ENCODE measurements at places on chromosomes 2 and 18. TPM values are rescaled to one million over a fixed set of nuclear protein-coding genes. Genes with fewer than 3 reads are reported as not detected.

DNA sequence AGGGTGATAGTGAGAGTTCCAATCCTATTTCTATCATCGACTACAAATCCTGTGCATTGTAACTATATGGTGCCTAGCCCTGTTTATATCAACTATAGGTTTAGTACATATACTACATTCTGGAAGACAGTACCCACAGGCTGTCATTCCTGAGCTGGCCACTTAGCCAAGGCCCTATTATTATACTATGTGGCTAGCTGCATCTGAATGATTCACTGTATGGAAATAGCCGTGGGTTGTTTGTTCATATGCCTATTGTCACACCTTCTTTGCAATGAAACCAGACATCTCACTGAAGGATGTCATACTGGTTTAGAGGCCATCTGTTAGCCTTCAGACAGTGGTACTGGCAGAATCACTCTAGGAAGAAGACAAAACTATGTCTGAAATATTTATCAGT, 62.3 kb upstream of the FSIP2 start:
- no peaks in the 10 kb centered on the region for H3K4me1 ChIP-seq
- DNase-seq: peak; percentile 2
- H3K36me3 ChIP-seq: no peaks in the 10 kb centered on the region
- no peak overlapping the region for H3K4me3 ChIP-seq
- H3K27me3 ChIP-seq: no peaks in the 10 kb centered on the region

DNA sequence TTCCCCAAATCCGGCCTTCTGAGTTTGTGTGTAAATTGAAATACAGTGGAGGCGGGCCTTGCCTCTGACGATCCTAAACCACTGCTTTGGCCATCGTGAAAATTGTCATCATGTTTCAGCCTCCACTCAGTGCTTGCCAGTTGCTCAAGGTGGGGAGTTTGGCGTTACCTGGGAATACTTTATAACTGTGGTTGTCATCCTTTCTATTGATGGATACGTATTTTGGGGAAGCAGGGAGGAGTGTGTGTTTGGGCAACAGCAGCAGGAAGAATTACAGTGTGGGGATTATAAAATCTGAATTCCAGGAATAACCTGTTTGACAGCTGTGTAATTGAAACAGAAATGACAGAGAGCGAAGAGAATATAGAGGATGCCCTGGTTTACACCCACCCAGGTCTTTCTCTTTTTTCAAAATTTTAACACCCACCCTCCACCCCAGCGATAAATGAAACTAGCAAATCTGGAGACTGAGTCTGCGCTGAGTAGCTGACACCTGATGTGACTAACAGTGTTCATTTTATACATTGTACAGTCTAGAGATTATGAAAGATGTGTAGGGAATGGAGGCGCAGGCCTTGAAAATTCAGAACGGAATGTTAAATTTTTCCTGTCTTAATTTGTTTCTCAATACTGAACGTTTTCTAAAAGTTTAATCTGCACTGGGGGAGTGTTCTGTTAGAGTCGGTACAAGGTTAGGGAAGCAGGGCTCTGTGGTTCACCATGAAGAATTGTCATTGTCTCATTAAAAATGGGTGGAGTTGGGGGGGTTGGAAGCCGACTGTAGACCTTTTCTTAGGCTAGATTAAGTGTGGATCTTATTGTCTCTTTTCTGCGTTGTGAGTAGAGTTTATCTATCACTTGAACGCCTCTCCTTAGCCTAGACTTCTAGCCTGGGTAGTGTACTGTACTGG, 1.6 kb downstream of the MAP4K4 start:
- H3K4me3 ChIP-seq: peak overlapping the region; percentile 96
- H3K4me1 ChIP-seq: peaks cover 25% of the 10 kb centered on the region
- no peaks in the 10 kb centered on the region for H3K27me3 ChIP-seq
- DNase-seq: peak; percentile 62
- H3K27ac ChIP-seq: peak overlapping the region; percentile 63

GRCh38 chr18:23230686-23231085, 95.4 kb downstream of the CABLES1 start:
- no peaks in the 10 kb centered on the region for H3K36me3 ChIP-seq
- peak; percentile 48 for DNase-seq
- H3K27ac ChIP-seq: peak overlapping the region; percentile 97
- H3K4me1 ChIP-seq: peaks cover 66% of the 10 kb centered on the region
- H3K27me3 ChIP-seq: no peaks in the 10 kb centered on the region

DNA sequence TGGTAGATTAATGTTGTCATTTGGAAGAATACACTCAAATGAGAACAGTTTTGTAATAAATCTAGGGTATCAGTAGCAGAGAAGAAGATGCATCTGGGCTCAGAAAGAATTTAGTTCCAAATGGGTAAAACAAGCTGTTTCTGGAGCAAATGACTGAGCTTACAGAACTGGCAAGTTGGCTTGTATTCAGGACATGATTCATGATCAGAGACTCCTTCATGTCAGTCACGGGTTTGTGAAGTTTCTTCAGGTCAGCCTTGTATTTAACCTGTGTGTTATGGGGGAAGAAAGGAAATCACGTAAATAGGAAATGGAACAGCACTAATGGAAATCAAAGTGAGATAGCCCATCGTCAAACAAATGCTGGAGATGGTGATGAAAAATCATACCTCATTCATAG, 109.1 kb downstream of the RIF1 start:
- no peaks in the 10 kb centered on the region for H3K4me1 ChIP-seq
- no peaks in the 10 kb centered on the region for H3K27me3 ChIP-seq
- H3K4me3 ChIP-seq: no peak overlapping the region
- H3K27ac ChIP-seq: no peak overlapping the region
- H3K36me3 ChIP-seq: no peaks in the 10 kb centered on the region

Gene CTAGE1
- total RNA-seq: 0.11 TPM

GRCh38 chr2:147500819-147501395, 343.9 kb upstream of the ACVR2A start:
- H3K4me3 ChIP-seq: no peak overlapping the region
- H3K27ac ChIP-seq: no peak overlapping the region
- H3K4me1 ChIP-seq: no peaks in the 10 kb centered on the region
- no peaks in the 10 kb centered on the region for H3K36me3 ChIP-seq
- 0 out of 2 replicates have a peak, but pooled peaks cover 2% of the 10 kb centered on the region for H3K27me3 ChIP-seq
- DNase-seq: no peak

Gene ATP8B1
- total RNA-seq: 43.4 TPM

Gene SCG2
- total RNA-seq: 0.25 TPM

Gene SMAD2
- 77.7 TPM for total RNA-seq

Gene GCA
- 1.6 TPM for total RNA-seq

Gene DUSP19
- 2.3 TPM for total RNA-seq

GRCh38 chr2:152054593-152054992, 44.3 kb downstream of the CACNB4 start:
- H3K27ac ChIP-seq: no peak overlapping the region
- H3K4me1 ChIP-seq: peaks cover 11% of the 10 kb centered on the region
- peaks cover 77% of the 10 kb centered on the region for H3K27me3 ChIP-seq
- no peaks in the 10 kb centered on the region for H3K36me3 ChIP-seq
- H3K4me3 ChIP-seq: no peak overlapping the region

GRCh38 chr18:9290156-9290555, 44.4 kb upstream of the TWSG1 start:
- no peaks in the 10 kb centered on the region for H3K27me3 ChIP-seq
- no peak overlapping the region for H3K27ac ChIP-seq
- H3K4me3 ChIP-seq: no peak overlapping the region
- no peak for DNase-seq

- H3K36me3 ChIP-seq: no peaks in the 10 kb centered on the region
- DNase-seq: no peak
- H3K4me1 ChIP-seq: no peaks in the 10 kb centered on the region
- no peak overlapping the region for H3K27ac ChIP-seq
- no peaks in the 10 kb centered on the region for H3K27me3 ChIP-seq
These were observed 280.5 kb downstream of the AGAP1 start for GRCh38 chr2:235774153-235774870.

DNA sequence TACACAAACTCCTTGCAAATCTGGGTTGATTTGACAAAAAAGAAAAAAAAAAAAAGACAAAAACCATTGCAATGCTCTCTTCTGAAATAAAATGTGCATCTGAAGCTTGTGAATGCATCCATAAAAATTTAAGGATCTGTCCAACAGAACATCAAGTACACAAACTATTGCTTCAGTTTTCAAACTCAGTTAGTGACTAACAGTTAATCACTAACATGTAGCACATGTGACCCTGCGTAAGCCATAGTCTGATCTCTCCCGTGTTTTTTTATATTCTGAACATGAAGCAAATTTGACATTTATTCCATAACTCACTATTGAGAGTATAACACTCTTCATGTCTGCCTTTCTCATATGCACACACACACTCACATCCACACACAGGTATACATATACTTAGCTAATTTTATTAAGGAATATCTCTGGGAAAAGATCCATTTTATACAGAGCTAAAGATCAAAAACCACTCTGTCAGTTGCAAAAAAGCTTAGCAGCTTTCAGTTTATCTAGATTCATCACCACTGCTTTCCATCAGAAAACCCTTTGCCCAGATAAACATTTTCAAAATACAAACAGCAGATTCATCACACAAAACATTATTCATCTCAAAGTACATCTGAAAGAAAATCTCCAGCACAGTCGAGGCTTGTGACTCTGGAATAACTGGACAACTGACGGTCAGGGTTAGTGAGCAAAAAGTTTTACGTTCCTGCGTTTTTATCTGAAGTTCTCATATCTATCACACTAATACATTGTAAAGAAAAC, 1000.4 kb upstream of the ACVR2A start:
- H3K27ac ChIP-seq: no peak overlapping the region
- no peaks in the 10 kb centered on the region for H3K4me1 ChIP-seq
- no peaks in the 10 kb centered on the region for H3K36me3 ChIP-seq
- peak; percentile 77 for DNase-seq
- no peaks in the 10 kb centered on the region for H3K27me3 ChIP-seq
- H3K4me3 ChIP-seq: no peak overlapping the region

Gene SERPINB7
- 18.6 TPM for total RNA-seq

Gene CYTIP
- total RNA-seq: not detected

Gene EEF1B2
- total RNA-seq: 365 TPM

GRCh38 chr2:172974762-172975161, 100.9 kb upstream of the MAP3K20 start:
- no peak overlapping the region for H3K4me3 ChIP-seq
- H3K4me1 ChIP-seq: no peaks in the 10 kb centered on the region
- H3K36me3 ChIP-seq: no peaks in the 10 kb centered on the region
- H3K27ac ChIP-seq: no peak overlapping the region
- DNase-seq: no peak

Gene CHST9
- total RNA-seq: not detected

DNA sequence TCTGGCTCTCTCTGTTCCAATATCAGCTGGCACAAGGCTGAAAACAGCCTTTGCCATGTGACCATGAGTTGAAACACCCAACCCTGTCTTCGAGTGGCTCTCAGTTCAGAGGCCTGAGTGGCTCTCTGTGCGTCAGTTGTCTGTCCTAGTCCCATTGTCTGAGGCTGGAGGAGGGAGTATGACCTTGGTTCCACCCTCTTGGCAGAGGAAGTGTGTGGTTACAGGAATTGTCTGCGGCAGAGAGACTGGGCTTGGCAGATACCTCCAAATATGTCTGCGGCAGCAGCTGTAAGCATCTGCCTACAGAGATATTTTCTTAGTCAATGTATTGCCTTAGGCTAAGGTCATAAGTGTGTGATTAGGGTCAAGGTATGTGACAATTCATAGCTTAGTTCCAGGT, 32.6 kb downstream of the CNGA3 start:
- DNase-seq: peak; percentile 60
- peaks cover 33% of the 10 kb centered on the region for H3K27me3 ChIP-seq
- no peaks in the 10 kb centered on the region for H3K36me3 ChIP-seq
- H3K27ac ChIP-seq: no peak overlapping the region
- H3K4me3 ChIP-seq: no peak overlapping the region
- no peaks in the 10 kb centered on the region for H3K4me1 ChIP-seq

- peaks cover 70% of the 10 kb centered on the region for H3K4me1 ChIP-seq
- H3K27ac ChIP-seq: peak overlapping the region; percentile 81
- peaks cover 32% of the 10 kb centered on the region for H3K36me3 ChIP-seq
- no peak for DNase-seq
These were observed 131.9 kb downstream of the MAP4K4 start for GRCh38 chr2:101829429-101829828.

DNA sequence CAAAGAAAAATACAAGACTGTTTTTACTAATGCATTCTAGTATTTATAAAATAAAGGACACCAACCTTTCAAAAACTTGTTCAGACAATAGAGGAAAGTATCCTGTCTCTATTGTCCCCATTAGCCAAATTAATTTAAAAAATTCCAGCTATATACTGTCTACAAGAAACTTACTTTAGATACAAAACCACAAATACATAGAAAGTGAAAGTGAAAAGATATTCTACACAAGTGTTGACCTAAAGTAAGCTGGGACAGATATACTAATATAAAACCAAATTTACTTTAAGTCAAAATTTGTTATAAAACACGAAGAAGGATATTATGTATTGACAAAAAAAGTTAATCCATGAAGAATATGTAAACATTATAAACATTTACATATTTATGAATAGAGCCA, 893.3 kb upstream of the TMEFF2 start:
- H3K27me3 ChIP-seq: no peaks in the 10 kb centered on the region
- no peaks in the 10 kb centered on the region for H3K36me3 ChIP-seq
- DNase-seq: no peak
- H3K4me3 ChIP-seq: no peak overlapping the region
- no peaks in the 10 kb centered on the region for H3K4me1 ChIP-seq

DNA sequence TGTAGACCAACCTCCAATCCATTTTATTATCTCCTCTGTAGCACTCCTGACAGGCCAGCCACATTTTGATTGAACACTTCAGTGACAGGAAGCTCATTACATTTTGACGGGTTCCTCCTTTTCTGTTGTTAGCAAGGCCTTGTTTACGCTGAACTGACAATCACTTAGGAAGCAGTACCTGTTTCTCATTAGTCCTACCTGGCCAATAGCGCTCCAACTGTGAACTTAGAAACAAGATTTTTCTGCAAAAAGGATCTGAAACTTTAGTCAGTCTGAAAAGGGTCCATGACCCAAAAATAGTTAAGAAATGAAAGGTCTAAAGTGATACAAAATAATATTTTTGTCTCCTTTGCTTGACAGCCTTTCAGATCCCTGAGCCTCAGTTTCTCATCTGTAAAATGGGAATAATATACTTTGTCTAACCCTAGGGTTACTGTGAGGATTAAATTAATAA, 119.6 kb upstream of the MSTN start:
- H3K27ac ChIP-seq: no peak overlapping the region
- H3K36me3 ChIP-seq: no peaks in the 10 kb centered on the region
- no peaks in the 10 kb centered on the region for H3K4me1 ChIP-seq
- no peaks in the 10 kb centered on the region for H3K27me3 ChIP-seq
- H3K4me3 ChIP-seq: no peak overlapping the region

- H3K4me3 ChIP-seq: no peak overlapping the region
- H3K36me3 ChIP-seq: no peaks in the 10 kb centered on the region
- H3K27ac ChIP-seq: no peak overlapping the region
- H3K4me1 ChIP-seq: peaks cover 9% of the 10 kb centered on the region
- no peaks in the 10 kb centered on the region for H3K27me3 ChIP-seq
These were observed 92.3 kb downstream of the STK39 start for GRCh38 chr2:168155046-168155445.

DNA sequence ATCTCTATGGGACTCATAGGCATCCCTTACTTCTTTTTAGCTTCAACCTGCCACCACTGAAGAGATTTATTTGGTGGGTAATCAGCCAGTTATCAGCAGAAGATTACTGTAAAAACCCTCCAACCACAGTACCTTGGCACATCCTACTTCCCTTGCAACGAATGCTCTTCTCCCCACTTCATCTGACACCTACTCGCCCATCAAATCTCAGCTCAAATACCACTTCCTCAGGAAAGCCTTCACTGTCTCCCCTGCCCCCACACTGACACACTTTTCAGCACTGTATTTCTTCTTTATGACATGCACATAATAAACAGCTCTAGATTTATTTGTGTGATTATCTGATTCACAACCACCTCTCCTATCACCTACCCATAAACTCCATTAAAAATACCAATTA, 3.1 kb downstream of the KDSR start:
- DNase-seq: no peak
- H3K27me3 ChIP-seq: no peaks in the 10 kb centered on the region
- no peak overlapping the region for H3K27ac ChIP-seq
- H3K36me3 ChIP-seq: peaks cover 27% of the 10 kb centered on the region
- H3K4me3 ChIP-seq: no peak overlapping the region
- peaks cover 21% of the 10 kb centered on the region for H3K4me1 ChIP-seq

Gene CFAP53
- 0.11 TPM for total RNA-seq

Measured in GM23248 (cell line).